Fibroblast of the aortic adventitia (primary cell): ENCODE measurements at places on chromosomes 5 and 9.

DNA sequence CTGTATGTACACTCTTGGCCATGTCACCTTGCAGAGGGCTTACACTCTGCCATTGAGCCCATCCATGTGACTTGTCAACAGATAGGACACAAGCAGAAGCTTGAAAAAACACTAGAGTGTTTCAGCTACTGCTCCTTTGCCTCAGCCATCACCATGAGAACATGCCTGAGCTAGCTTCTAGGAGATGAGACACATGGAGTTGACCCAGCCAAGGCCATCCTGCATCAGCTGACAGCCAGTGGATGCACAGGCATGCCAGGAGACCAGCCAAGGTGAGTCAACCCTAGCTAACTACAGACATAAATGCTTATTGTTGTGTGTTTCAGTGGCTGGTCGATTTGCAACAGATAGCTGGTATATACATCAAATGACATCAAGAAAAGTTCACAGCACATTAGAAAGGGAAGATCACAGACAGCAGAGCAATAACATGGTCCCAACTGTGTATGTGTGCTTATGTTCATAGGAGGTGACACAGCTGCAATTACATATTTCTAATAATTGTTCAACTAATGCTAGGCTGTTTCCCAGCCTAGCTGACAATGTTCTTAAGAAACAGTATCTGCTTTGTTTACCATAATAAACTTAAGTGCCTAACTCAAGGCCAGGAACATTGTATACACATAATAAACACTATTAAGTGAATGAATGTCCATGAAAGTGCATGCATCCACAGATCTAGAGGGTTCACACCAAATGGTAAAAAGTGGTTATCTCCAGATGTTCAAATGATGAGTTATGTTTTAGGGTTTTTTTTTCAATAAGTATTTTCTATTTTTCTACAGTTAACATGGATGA is 105.7 kb downstream of the SPOCK1 start:
- peak; percentile 48 for DNase-seq

- no peak for DNase-seq
Observed at GRCh38 chr5:107651325-107651724, 19.4 kb downstream of the EFNA5 start.

DNA sequence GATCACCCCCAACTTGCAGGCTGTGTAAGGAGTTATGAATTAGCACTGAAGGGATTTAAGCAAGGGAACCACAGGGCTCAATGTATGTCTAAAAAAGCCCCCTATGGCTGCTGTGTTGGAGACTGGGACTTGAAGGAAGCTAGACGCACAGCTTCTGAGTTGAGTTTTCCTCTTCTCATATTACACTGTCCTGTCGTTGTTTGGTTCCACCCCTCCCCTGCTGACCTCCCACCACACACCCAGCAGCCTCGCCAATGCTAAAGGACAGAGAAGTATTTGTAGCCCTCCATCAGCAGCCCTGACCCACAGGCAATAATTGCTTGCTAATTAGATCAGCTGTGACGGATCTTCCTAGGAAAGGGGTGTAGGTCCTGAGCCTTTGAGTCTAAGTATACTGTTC is 15.1 kb upstream of the CARTPT start:
- no peak for DNase-seq

DNA sequence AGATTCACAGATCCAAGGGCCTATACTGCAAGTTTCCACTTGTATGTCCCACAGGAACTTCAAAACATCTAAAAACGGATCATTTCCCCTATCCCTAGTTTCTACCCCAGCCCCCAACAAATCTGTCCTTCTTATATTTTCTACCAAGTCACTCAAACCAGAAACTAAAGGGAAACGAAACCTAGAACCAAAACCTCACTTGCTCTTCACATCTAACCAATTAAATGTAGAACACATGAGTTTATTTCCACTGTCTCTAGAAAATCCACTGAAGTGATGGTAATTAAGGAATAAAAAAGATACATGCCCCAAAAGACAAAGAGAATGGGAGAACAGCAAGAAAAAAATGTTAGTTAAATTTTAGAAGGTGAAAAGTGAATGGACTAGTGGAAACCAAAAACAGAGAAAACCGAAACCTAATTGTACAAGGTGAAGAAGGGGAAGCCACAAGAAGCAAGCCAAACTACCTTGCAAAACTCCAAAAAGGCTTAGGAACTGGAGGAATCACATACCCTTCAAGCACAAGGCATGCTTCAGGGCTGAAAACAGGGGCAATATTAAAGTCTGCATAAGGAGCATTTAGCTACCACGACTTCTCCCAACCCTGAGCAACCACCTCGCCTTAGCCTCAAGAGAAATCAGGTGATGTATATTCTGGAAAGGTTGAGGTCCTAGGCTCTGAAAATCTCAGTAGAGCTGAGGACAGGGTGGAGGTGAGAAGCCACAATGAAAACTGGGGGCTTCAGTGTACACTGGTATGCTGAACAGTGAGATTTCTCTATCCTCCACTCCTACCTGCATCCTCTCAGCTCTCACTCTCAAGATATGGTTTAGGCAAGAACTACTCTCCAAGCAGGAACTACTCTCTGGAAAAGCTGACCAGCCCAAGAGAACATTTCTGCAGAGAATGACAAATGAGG is 11.1 kb downstream of the SMU1 start:
- no peak for DNase-seq

DNA sequence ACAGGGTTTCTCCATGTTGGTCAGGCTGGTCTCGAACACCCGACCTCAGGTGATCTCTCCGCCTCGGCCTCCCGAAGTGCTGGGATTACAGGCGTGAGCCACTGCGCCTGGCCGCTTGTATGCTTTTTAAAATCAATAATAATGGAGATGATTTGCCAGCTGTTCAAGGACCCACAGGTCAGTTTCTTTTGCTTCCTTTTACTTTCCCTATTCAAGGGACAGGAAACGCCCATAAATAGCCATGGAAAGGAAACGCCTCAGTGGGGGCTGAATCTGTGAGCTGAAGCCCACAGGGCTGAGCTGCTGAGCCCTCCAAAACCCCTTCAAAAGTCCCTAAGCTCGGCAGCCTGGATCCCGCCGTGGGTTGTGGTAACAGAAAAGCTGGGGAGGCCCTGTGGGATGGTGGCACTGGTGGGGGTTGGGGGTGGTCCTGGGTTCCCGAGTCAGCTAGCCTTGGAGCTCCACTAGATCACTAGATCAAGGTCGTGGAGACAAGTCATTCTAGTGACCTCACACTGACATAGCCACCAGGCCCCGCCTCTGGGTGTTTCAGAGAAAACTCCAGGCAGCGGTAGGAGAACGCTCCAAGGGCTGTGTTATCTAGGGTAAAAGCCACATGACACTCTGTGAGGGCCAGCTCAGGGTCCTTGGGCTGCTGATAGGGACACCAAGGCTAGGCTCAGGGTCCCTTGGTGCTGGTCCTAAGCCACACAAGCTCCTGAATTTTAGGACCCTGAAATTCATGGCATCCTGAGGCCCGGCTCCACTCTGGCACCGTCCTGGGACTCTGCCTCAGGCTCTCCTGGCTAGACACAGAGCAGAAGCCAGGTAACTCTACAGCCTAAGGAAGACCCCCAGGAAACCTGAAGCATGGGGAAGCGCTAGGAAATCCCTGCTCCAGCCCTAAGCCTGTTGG is 18.0 kb upstream of the DUSP1 start:
- peak; percentile 63 for DNase-seq

GRCh38 chr9:3908731-3909130 is 382.9 kb upstream of the RFX3 start:
- DNase-seq: peak; percentile 75

DNA sequence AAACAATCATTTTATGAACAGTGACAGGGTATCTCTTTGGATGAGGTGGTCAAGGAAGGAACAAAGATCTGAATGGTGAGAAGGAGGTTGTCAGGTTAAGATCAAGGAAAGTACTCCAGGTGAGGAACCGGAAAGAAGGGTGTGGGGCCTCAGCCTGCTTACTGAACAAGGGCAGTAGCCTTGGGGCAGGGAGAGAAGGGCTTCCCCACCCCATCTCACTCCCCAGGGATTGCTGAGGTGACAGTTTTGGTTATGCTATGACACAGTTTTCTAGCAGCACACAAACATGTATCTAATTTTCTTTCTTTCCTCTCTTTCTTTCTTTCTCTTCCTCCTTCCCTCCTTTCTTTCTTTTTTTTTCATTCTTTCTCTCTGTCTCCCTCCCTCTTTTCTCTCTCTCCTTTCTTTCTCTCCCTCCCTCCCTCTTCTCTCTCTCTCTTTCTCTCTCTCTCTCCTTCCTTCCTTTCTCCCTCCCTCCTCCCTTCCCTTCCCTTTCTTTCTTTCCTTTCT is 4.1 kb upstream of the HDHD3 start:
- DNase-seq: no peak

- peak; percentile 78 for DNase-seq
Observed at GRCh38 chr5:15691521-15691920, 191.5 kb downstream of the FBXL7 start.

DNA sequence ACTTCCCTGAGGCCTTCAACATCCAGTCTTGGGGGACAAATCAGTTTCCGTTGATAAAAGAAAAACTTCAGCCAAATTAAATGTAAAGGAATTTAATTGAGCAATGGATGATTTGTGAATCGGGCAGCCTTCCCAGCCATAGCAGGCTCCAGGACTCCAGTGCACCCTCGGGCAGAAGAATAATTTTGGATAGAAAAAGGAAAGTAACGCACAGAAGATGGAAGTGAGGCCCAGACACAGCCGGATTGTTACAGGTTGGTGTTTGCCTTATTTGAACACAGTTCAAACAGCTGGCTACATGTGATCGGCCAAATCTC is 19.1 kb downstream of the MRPL36 start:
- DNase-seq: peak; percentile 43

- DNase-seq: no peak
Observed at GRCh38 chr9:33128570-33128969, 38.6 kb downstream of the B4GALT1 start.

- no peak for DNase-seq
Observed at GRCh38 chr5:75461679-75462078, 49.8 kb downstream of the CERT1 start.
